ENCODE measurements at places on chromosomes 13 and 19. TPM values are rescaled to one million over a fixed set of nuclear protein-coding genes. Genes with fewer than 3 reads are reported as not detected.

DNA sequence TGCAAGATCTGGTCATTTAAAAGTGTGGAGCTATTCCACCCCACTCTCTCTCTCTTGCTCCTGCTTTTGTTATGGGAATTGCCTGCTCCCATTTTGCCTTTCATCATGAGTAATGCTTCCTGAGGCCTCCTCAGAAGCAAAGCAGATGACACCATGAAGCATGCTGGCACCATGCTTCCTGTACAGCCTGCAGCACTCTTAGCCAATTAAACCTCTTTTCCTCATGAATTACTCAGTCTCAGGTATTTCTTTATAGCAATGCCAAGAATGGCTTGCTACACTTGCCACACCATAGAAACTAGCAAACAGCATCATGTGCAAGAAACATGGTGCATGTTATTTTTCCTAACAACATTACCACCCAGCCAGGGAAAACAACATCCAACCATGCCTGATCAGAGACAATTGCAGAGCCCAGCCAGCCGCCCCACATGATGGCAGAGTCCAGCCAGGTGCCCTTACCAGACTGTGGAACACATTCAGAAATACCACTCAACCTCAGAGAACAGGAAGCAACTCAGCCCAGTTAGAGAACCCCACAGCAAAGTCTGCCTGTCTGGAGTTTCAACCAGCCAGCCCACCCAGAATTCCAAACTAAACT, 36.9 kb downstream of the SYDE1 start:
- no peak for DNase-seq

DNA sequence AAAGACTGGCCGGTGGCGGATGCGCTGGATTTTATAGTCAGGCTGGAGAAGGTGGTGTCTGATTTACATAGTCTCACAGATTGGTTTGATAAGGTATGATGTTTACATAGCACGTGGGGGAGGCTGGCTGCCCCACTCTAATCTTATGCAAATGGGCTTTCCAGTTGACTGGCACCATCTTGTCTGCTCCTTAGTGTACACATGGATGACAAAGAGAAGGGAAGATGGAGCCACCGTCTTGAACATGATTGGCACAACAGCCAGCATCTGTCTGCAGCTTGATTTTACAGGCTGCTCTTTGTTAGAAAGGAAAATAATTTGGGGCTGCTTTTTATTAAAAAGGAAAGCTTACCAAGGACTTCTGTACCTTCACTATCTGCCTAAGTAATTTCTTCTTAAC, 265.2 kb upstream of the MAB21L1 start:
- DNase-seq, result no peak

DNA sequence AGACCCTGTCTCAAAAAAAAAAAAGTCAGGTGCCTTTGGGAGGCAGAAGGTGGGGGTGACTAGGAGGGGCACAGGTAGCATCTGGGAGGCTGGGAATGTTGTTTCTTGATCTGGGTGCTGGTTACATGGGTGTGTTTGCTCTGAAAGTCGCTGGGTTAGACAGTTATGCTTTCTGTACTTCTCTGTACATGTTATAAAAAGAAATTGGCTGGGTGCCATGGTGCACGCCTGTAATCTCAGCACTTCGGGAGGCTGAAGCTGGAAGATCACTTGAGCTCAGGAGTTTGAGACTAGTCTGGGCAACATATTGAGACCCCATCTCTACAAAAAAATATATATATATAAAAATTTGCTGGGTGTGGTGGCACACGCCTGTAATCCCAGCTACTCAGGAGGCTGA, 15.1 kb downstream of the NOSIP start:
- no peak for DNase-seq

DNA sequence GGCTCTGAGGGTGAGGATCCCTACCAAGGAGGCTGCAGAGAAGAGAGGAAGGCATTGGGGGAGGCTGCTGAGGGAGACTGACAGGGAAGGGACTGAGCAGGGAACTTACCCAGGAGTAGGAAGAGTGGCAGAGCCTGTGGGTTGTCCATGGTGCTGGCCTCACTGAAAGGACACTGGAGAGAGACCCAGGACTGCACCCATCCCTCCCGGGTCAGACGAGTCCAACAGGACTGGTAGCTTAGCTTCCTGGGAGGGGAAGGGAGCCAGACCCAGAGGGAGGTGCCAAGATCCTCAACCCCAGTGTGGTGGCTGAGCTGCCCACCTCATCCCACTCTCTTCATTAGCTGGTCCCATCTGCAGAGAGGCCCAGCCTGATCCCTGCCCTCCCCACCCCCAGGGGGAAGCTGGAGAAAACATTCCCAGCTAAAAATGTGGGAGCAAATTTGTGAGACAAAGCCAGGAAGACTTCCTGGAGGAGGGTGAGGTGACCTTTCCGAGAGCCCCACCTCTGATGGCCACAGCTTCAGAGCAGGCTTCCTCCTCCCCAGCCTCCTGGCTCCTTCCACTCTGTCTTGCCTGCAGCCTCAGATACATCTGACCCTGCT, at the start of gene VSIG10L:
VSIG10L (minus strand) TSS at position 164 of the 605 bp plus-strand sequence; CDS start at position 149, 15 bp downstream.
- no peak for DNase-seq

- no peak for DNase-seq
Observed at GRCh38 chr13:41788552-41788951, 172.4 kb downstream of the VWA8 start.

GRCh38 chr19:2896694-2897093, 4.0 kb upstream of the ZNF57 start:
- no peak for DNase-seq

- DNase-seq, result no peak
Observed at GRCh38 chr13:47294691-47295090, 397.8 kb upstream of the HTR2A start.

DNA sequence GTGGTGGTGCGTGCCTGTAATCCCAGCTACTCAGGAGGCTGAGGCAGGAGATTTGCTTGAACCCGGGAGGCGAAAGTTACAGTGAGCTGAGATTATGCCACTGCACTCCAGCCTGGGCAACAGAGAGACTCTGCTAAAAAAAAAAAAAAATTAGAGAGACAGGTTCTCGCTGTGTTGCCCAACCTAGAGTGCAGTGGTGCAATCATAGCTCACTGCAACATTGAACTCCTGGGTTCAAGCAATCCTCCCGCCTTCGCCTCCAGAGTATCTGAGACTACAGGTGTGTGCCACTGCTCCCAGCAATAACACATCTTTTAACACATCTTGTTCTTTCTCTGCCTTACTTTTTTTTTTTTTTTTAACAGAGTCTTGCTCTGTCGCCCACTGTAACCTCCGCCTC, 32.7 kb downstream of the CLEC17A start:
- no peak for DNase-seq

DNA sequence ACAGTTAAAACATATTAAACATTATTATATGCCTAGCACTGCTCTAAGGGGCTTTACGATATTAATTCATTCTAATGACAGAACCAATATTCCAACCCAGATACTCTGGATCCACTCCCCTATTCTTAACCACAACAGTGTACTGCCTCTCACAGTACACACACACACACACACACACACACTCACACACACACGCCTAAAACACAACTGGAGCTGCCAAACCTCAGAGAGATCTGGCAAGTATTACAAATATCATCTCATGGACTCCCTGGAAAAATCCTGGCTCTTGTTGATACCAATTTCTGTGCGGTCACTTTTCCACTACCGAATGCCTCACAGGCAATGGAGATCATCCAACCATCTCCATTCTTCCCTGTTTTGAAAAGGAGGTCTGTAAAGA, 1.3 kb downstream of the ZNF780A start:
- no peak for DNase-seq

DNA sequence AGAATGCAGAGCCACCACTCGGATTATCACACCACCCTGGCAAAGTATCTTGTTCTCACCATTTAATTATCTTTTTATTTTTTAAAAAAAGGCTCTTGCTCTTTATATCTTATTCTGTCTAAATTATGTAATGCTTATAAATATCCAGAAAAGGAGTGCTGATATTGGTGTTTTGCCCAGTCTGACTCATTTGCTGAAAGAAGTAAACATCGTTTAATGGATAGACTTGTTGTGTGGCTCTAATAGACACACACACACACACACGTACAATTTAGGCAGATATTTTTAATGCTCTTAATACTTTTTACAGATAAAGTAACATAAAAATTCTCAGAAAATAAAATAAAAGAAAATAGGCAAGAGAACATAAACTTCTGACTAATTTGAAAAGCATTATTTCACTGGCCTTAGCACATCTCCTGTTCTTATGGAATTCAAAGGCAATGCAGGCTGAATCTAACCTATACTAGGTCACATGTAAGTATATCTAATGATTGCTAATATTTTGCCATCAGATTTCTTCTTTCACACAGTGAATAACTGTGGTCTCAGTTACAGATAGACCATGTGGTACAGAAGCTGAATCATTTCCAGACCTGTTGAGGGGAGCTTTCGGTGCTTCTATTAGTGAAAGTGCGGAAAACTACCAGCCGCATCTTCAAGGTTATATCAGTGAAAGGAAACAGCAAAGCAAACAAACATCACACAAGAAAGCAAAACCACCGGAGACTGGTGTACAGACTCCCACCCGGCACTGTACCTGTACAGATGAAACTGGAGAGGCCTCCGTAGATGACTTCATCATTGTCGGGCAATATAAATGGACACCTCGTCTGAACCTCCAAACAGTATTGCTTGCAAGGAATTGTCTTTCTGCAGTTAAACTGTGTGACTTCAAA, 642.1 kb upstream of the ARGLU1 start:
- DNase-seq, result no peak

- DNase-seq, result no peak
Observed at GRCh38 chr19:50516964-50517703, 3.4 kb upstream of the ASPDH start.

DNA sequence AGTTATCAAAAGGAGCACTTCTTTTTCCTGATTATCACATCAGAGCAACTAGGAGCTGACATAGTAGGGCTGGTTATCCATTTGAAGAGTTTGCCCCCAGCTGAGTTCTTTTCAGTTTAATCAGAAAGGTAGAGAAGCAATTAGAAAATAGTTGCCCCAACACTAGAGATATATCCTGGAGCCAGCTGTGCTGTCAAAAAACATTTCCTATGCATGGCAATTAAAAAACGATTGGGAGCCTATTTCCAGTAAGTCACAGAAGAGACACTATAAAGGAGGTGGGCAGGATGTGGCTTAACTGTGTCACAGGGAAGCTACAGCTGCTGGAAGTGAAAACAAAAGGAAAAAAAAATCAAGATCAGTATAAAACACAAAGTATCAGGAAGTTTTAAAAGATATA, 155.7 kb upstream of the SLITRK1 start:
- DNase-seq, result no peak

- no peak for DNase-seq
Observed at GRCh38 chr19:50162988-50163387, at the start of gene IZUMO2. Gene IZUMO2, minus strand, starts transcription at chr19:50163281. Its CDS starts 87 bp downstream, at chr19:50163194.

DNA sequence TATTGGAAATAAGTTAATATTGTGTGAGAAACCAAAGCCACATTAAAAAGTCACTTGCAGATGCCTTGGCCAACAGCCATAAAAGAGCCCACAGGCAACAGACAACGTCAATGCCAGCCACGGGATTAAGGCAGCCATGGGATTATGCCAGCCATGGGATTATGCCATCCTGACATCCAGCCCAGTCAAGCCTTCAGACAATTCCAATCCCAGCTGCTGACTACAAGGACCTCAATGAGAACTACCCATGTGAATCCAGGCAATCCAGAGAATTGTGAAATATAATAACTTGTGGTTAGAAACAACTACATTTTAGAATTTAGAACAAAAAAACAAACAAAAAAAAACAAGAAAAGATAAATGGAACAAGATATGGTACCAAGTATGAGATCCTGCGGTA, 356.6 kb downstream of the EFNB2 start:
- DNase-seq, result no peak

DNA sequence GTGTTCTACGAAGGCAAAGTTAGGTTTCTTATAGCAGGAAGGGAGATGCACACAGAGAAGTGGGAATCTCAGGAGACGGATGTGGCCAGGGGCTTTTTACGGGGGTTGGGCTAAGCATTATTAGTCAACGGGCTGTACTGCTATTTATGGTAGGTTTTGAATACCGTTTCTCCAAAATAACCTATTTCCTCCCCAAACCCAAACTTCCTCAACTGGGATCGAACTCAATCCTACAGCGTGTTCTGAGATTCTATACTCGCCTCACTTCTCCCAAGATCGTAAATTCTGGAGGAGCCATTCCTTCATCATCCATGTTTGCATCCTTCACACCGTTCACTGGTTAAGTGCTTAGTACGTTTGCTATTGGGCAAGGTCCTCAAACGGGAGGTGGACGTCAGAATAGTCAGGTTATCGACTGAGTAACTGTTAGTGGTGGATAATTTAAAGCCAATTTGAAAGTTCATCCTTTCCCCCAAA, 1.2 kb upstream of the TRIM13 start:
- DNase-seq, result peak; percentile 33

- no peak for DNase-seq
Observed at GRCh38 chr19:55673889-55674288, 1.1 kb upstream of the EPN1 start.

GRCh38 chr19:16584248-16585093, 12.3 kb upstream of the SLC35E1 start:
- peak; percentile 58 for DNase-seq

DNA sequence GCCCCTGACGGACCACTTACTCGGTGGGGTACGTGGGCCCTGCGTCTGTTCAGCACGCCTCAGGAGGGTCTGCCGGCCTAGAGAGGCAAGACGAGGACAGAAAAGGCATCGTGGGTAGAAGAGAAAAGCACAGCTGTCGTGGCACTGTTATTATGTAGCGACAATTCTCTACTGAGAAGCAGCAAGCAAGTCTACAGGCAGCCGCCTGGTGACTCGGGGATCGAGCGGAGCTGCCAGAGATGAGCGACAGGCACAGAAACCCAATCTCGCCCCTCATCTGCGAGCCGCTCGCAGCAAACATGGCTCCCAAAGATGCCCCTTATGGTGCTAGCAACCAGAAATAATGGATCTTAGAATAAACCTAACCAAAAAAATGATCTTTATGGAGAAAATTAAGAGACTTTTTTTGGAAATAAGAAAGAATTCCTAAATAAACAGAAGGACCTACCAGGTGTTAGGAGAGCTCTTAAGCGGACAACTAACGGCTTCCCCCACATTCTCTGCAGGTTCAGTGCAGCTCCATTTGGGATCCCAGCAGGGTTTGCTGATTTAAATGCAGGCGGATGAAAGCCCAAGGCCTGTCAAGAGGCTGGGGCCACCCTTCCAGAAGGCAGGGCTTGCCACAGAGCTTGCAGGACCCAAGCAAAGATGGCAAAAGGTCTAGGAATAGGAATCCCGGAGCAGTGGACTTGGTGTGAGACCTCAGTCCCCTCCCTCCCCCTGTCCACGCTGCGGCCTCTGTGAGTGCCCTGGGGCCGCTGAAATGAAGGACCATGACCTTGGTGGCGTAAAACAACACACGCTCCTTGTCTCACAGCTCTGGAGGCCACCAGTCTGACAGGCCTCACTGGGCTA, 152.6 kb downstream of the KDM4B start:
- DNase-seq, result no peak

DNA sequence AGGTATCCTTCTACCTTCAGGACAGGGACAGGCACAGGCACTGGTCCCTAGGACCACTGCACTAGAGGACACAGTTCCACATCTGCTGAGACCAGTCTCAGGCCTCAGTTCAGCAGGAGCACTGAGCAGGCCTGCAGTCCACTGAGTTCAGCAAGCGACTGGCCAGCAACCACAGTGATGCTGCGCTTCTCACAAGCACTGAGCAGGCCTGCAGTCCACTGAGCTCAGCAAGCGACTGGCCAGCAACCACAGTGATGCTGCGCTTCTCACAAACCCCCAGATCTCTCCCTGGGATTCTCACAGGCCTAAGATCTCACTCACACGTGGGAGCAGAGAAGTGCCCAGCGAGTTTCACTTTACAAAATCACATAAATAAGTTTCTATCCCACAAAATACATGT, 140.6 kb downstream of the IRS2 start:
- DNase-seq, result no peak

GRCh38 chr13:41079725-41080124, 18.4 kb downstream of the WBP4 start:
- DNase-seq, result no peak

Gene APC2
- 0.59 TPM for total RNA-seq

Gene SHC2
- total RNA-seq, result 7.1 TPM

Gene JOSD2
- 8.1 TPM for total RNA-seq

Gene CACNA1A
- total RNA-seq, result 1.5 TPM

Gene DCLK1
- total RNA-seq, result 82.5 TPM
